ENCODE measurements at places on chromosomes 16 and 17. TPM values are rescaled to one million over a fixed set of nuclear protein-coding genes. Genes with fewer than 3 reads are reported as not detected.

Gene MYH11
- total RNA-seq, result 1,909 TPM

DNA sequence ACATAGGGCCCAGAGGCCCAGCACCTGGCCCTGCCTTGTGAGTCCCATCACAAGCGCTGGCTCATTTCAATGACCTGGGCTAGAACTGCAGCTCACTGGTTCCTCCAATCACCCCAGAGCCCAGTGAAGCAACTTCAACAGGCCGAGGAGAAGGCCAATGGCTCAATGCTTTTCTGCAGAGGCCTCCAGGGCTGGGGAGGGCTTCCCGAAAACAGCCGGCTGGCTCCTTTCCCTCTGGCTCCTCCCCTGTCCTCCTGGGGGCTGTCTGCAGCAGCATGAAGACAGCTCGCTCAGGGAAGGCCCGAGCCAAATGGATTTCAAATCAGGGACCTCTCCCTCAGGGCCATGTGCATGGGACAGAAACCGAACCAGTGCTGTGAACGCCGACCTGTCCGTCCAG is 121.6 kb downstream of the ZNF423 start:
- H3K27me3 ChIP-seq, result no peaks in the 10 kb centered on the region
- no peak overlapping the region for H3K4me3 ChIP-seq
- no peak overlapping the region for H3K27ac ChIP-seq
- DNase-seq, result no peak
- H3K36me3 ChIP-seq, result no peaks in the 10 kb centered on the region
- no peaks in the 10 kb centered on the region for H3K4me1 ChIP-seq

DNA sequence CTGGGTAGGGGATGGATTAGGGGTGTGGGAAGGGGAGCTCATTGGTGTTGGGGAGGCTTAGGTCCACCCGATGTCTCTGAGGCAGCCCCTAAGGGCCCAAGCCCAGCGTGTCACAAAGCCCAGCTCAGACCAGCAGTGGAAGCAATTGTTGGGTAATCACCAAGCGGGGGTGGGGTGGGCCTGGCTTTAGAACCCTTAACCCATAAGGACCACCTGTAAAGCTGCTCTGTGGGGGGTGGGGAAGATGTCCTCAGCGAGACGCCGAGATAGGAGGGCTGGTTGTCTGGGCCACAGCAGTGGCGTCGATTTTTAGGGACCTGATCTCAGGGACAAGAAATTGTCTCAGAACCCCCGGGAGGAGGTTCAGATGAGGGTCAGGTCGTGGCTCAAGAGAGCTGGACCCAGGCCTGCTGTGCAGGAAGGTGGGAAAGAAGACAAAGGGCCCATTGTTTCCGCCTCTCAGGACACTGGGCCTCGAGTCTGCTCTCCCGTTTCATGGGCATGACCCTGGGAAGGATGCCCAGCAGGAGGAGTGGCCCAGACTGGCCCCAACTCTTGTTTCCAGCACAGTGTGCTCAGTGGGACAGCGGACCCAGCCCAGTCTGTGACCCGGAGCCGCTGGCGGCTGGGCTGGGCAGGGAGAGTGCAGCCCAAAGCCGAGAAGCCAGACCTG is 15.9 kb downstream of the ST6GALNAC2 start:
- peaks cover 35% of the 10 kb centered on the region for H3K4me1 ChIP-seq
- H3K27ac ChIP-seq, result peak overlapping the region; percentile 61
- H3K4me3 ChIP-seq, result no peak overlapping the region

DNA sequence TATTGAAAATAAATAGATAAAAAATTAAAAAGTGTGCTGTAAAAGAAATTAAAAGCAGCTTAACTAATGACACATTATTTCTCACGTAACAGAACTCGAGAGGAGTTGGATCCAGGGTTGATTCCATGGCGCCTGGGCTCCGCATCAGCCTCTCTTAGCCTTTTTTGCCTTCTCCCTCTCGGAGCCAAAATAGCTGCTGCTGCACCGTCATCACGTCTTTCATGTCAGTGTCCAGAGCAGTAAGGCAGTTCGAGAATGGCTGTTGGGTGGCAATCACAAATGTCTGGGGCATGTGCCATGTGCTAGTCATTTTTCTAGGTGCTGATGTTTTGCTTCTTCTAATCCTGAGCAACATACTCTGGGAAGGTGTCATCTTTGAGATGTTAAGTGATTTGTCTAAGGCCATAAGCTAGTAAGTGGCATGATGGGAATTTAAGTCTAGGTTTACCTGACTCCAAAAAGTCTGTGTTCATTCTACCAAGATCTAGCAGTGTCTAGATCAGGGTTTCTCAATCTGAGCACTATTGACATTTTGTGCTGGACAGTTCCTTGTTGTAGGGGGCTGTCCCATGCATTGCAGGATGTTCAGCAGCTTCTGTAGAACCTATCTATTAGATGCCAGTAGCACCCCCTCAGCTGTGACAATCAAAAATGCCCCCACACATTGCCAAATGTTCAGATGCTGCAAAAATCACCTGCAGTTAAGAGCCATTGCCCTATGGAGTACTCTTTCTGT is 280.4 kb downstream of the HAPSTR1 start:
- H3K4me1 ChIP-seq, result no peaks in the 10 kb centered on the region
- no peaks in the 10 kb centered on the region for H3K27me3 ChIP-seq
- no peak overlapping the region for H3K27ac ChIP-seq
- no peak for DNase-seq
- no peak overlapping the region for H3K4me3 ChIP-seq

- no peak overlapping the region for H3K4me3 ChIP-seq
- H3K27ac ChIP-seq, result no peak overlapping the region
- no peaks in the 10 kb centered on the region for H3K36me3 ChIP-seq
- no peak for DNase-seq
- no peaks in the 10 kb centered on the region for H3K27me3 ChIP-seq
- H3K4me1 ChIP-seq, result no peaks in the 10 kb centered on the region
Observed at GRCh38 chr17:66627985-66628384, 206.9 kb upstream of the CACNG5 start.

- H3K4me1 ChIP-seq, result peaks cover 56% of the 10 kb centered on the region
- peaks cover 10% of the 10 kb centered on the region for H3K27me3 ChIP-seq
- H3K4me3 ChIP-seq, result no peak overlapping the region
- H3K27ac ChIP-seq, result no peak overlapping the region
- peaks cover 25% of the 10 kb centered on the region for H3K36me3 ChIP-seq
- DNase-seq, result no peak
Observed at GRCh38 chr16:88806491-88807111, 3.0 kb downstream of the CDT1 start.

GRCh38 chr17:14101976-14102375 is 32.7 kb downstream of the COX10 start:
- no peak for DNase-seq
- H3K27me3 ChIP-seq, result no peaks in the 10 kb centered on the region
- no peaks in the 10 kb centered on the region for H3K36me3 ChIP-seq
- no peak overlapping the region for H3K4me3 ChIP-seq

- H3K4me1 ChIP-seq, result peaks cover 47% of the 10 kb centered on the region
- no peaks in the 10 kb centered on the region for H3K27me3 ChIP-seq
- H3K4me3 ChIP-seq, result peak overlapping the region; percentile 56
- no peaks in the 10 kb centered on the region for H3K36me3 ChIP-seq
- DNase-seq, result peak; percentile 63
Observed at GRCh38 chr16:88941913-88942909, 34.8 kb downstream of the CBFA2T3 start.

DNA sequence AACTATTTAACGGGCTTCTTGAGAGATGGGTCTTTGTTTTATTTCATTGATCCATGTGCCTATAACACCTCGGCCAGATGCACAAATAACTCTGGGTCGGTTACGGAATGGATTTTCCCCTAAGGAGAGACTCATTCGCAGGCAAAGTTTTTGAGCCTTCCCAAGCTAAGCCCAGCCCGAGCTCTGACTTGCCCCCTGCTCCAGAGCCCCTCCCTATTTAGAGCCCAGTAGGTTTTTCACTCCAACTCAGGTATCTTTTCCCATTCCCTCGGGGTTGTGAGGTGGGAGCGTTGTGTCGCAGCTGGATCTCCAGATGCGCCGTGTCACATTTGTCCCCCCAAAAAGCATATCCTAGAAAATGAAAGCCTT is 812 bp upstream of the MYOCD start:
- peaks cover 35% of the 10 kb centered on the region for H3K27me3 ChIP-seq
- DNase-seq, result no peak
- H3K27ac ChIP-seq, result peak overlapping the region; percentile 80
- no peaks in the 10 kb centered on the region for H3K4me1 ChIP-seq
- H3K36me3 ChIP-seq, result no peaks in the 10 kb centered on the region

DNA sequence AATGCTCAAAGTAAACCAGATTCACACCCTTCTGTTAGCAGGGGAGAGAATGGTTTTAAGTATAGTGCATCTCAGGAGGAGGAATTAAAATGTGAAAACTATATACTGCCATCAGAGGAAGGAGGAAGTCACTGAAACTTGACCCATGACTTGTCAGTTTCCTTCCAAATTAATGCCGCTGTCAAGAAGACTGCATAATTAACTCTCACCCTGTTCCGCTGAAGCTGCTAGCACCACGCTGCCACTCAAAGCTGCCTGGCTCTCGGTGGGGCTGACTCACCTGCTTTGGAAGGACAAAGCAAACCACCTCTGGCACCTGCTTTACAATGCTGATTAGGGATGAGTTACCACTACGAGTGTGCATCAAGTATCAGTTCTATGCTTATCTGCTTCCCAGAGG is 37.8 kb upstream of the ULK2 start:
- H3K4me1 ChIP-seq, result no peaks in the 10 kb centered on the region
- H3K27ac ChIP-seq, result no peak overlapping the region
- no peak overlapping the region for H3K4me3 ChIP-seq
- peaks cover 100% of the 10 kb centered on the region for H3K36me3 ChIP-seq
- DNase-seq, result peak; percentile 8

Gene WFIKKN2
- not detected for total RNA-seq

Gene CA10
- not detected for total RNA-seq

Gene LPO
- not detected for total RNA-seq

- no peaks in the 10 kb centered on the region for H3K27me3 ChIP-seq
- peaks cover 18% of the 10 kb centered on the region for H3K4me1 ChIP-seq
Observed at GRCh38 chr16:88878967-88879787, 12.7 kb upstream of the PABPN1L start.

Gene RFFL
- total RNA-seq, result 10.7 TPM

GRCh38 chr16:67562526-67562917 is at the start of gene CTCF:
TSS of gene CTCF (plus strand) at chr16:67562526. CDS start at chr16:67610833, 48,307 bp downstream.
- peak within 1 kb of the TSS; percentile 96 for H3K4me3 ChIP-seq
- DNase-seq, result peak; percentile 95
- no peaks in the 10 kb centered on the region for H3K27me3 ChIP-seq
- no peaks in the 10 kb centered on the region for H3K36me3 ChIP-seq
- H3K27ac ChIP-seq, result peak within 1 kb of the TSS; percentile 100

Gene TRPV2
- 8.7 TPM for total RNA-seq

GRCh38 chr17:57781386-57782061 is 36.4 kb upstream of the CCDC182 start:
- no peak overlapping the region for H3K4me3 ChIP-seq
- H3K36me3 ChIP-seq, result no peaks in the 10 kb centered on the region
- peaks cover 6% of the 10 kb centered on the region for H3K27me3 ChIP-seq

- no peak overlapping the region for H3K4me3 ChIP-seq
- H3K27me3 ChIP-seq, result no peaks in the 10 kb centered on the region
- no peak overlapping the region for H3K27ac ChIP-seq
- H3K36me3 ChIP-seq, result no peaks in the 10 kb centered on the region
- no peaks in the 10 kb centered on the region for H3K4me1 ChIP-seq
Observed at GRCh38 chr16:35182943-35183550, 1723.6 kb downstream of the TP53TG3F start.

DNA sequence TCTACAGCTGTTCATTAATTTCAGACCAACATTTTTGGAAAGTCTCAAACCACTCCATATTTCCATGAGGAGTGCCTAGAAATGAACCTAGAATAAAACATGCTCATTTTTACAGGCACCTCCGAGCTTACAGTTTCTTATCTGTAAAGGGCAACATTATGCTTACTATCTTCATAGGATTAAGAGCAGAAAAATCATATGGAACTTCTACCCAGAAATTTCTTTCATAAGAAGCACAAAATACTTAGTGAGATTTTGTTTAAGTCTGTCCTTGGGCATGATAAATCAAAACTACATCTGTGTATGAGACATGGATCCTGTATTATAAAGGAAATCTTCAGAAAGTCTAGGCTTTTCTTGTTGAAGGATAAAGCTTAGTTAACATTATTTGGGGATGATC is 187.4 kb downstream of the CA10 start:
- H3K36me3 ChIP-seq, result no peaks in the 10 kb centered on the region
- H3K4me3 ChIP-seq, result no peak overlapping the region
- H3K27me3 ChIP-seq, result no peaks in the 10 kb centered on the region
- DNase-seq, result no peak
- H3K4me1 ChIP-seq, result no peaks in the 10 kb centered on the region

Gene SRL
- total RNA-seq, result not detected

DNA sequence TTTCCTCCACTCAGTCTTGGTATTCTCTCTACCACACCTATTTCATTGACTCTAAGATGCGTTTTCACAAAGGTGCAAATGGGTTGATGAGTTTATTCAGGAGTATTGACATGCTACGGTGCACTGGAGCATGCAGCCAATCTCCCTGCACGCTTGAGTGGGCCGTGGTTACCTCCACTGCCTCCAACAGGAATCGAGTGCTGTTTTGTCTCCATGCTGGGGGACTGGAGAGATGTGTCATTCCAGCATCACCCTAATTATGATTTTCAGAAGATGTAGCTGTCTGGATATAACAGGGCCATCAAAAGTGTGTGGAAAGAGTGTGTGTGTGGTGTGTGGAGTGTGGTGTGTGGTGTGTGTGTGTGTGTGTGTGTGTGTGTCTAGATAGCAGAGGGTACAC is 351.6 kb upstream of the ZFHX3 start:
- H3K27me3 ChIP-seq, result no peaks in the 10 kb centered on the region
- H3K4me3 ChIP-seq, result no peak overlapping the region
- no peaks in the 10 kb centered on the region for H3K36me3 ChIP-seq
- no peaks in the 10 kb centered on the region for H3K4me1 ChIP-seq

- H3K36me3 ChIP-seq, result no peaks in the 10 kb centered on the region
- peaks cover 80% of the 10 kb centered on the region for H3K27me3 ChIP-seq
- peak within 1 kb of the TSS; percentile 71 for H3K4me3 ChIP-seq
- DNase-seq, result peak; percentile 93
Observed at GRCh38 chr16:56191156-56191815, at the start of gene GNAO1. TSS of gene GNAO1 (plus strand) at chr16:56191489. CDS start at chr16:56192236, 747 bp downstream.

Gene SLC4A1
- total RNA-seq, result not detected

GRCh38 chr17:79617304-79617703 is 6.5 kb upstream of the RBFOX3 start:
- no peak overlapping the region for H3K4me3 ChIP-seq
- DNase-seq, result no peak
- H3K36me3 ChIP-seq, result no peaks in the 10 kb centered on the region
- H3K4me1 ChIP-seq, result no peaks in the 10 kb centered on the region
- peaks cover 11% of the 10 kb centered on the region for H3K27me3 ChIP-seq

Gene HOXB13
- not detected for total RNA-seq

Gene FBXW10B
- total RNA-seq, result not detected

- no peak overlapping the region for H3K27ac ChIP-seq
- H3K4me3 ChIP-seq, result no peak overlapping the region
- H3K4me1 ChIP-seq, result peaks cover 50% of the 10 kb centered on the region
- peak; percentile 44 for DNase-seq
- H3K27me3 ChIP-seq, result no peaks in the 10 kb centered on the region
- no peaks in the 10 kb centered on the region for H3K36me3 ChIP-seq
Observed at GRCh38 chr17:35804658-35805192, 4.6 kb upstream of the TAF15 start.

DNA sequence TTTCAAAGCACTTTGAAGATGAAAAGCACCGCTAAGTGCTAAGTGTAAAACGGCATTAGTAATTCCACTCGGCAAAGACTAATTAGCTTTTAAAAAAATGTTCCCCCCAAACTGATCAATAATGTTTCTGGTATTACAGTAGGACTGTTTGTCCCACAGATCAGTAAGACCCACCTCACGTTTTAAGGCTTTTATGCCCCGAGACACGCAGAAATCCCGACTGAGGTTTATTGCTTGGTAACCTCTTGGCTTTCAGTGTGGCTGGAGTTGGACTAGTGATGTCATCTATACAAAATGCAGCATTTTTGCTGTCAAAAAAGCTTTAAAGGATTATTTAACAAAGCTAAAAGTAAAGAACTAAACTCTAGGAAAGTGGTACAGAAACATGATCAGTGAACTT is 414.6 kb upstream of the PSMD7 start:
- no peak overlapping the region for H3K4me3 ChIP-seq
- no peak for DNase-seq
- peaks cover 37% of the 10 kb centered on the region for H3K27me3 ChIP-seq
- H3K4me1 ChIP-seq, result no peaks in the 10 kb centered on the region

Data from stomach (tissue), 19 donors.